ENCODE measurements at places on chromosomes 2 and 18. TPM values are rescaled to one million over a fixed set of nuclear protein-coding genes. Genes with fewer than 3 reads are reported as not detected.

ABHD3 gene
- total RNA-seq, result 8.8 TPM

LINC00305 gene
- not detected for total RNA-seq

C2orf74 gene
- total RNA-seq, result 13.7 TPM

FTCDNL1 gene
- total RNA-seq, result 0.08 TPM

UPP2 gene
- total RNA-seq, result not detected

DPP4 gene
- total RNA-seq, result 0.27 TPM

CCDC141 gene
- not detected for total RNA-seq

CFAP65 gene
- not detected for total RNA-seq

NEURL3 gene
- not detected for total RNA-seq

ACTG2 gene
- 0.15 TPM for total RNA-seq

NR4A2 gene
- total RNA-seq, result 0.31 TPM

GNLY gene
- not detected for total RNA-seq

SERPINB12 gene
- not detected for total RNA-seq

MCFD2 gene
- total RNA-seq, result 56.8 TPM

NPC1 gene
- total RNA-seq, result 47.4 TPM

RIT2 gene
- not detected for total RNA-seq

C2orf80 gene
- total RNA-seq, result not detected

RESP18 gene
- not detected for total RNA-seq

GKN1 gene
- not detected for total RNA-seq

IL37 gene
- not detected for total RNA-seq

XIRP2 gene
- total RNA-seq, result not detected

DES gene
- total RNA-seq, result not detected

DOK6 gene
- not detected for total RNA-seq

GRB14 gene
- 15.4 TPM for total RNA-seq

CIB4 gene
- not detected for total RNA-seq

DAW1 gene
- total RNA-seq, result 1.4 TPM

TACR1 gene
- total RNA-seq, result not detected

CCDC93 gene
- 5.4 TPM for total RNA-seq

DSG1 gene
- 0.38 TPM for total RNA-seq

TLX2 gene
- total RNA-seq, result 0.08 TPM

Data from hair follicular keratinocyte (primary cell).